ENCODE measurements at places on chromosomes 2 and 18.

DNA sequence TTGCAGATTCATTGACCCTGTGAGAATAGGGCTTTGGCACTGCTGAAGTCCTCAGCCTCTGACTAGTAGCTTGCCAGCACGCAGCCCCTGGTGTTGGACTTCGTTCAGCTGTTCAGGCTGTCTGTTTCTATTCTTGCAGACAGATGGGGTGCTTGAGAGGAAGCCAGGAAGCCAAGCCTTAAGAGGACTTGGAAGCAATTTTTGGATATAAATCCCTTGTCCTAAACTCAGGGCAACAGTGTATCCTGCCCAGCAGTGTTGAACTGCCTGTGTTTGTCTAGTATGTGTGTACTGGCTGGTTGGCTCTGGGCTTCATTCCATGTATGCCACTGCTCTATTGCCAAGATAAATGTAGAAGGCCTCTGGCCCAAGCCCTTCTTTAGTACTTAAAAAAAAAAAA is 108.6 kb downstream of the COMMD1 start:
- no peak for DNase-seq

DNA sequence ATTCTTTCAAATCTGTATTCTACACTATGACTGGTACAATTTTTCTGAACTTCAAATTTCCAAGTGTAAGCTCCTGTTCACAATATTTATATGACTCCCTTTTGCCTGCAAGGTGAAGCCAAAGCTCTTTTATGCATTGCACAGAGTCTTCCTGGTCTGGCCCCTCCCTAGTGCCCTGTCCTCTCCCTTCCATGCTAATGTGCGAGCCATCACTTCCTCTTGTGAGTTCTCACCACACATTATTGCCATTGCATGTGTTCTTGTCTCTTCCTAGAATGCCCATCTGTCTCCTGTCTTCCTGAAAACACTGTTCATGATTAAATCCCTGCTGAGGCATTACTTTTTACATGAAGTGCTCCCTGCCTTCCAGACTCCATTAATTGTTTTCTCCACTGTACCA is 169.9 kb downstream of the MC4R start:
- DNase-seq, result no peak

GRCh38 chr2:169072163-169072925 is 3.0 kb downstream of the DHRS9 start:
- no peak for DNase-seq

DNA sequence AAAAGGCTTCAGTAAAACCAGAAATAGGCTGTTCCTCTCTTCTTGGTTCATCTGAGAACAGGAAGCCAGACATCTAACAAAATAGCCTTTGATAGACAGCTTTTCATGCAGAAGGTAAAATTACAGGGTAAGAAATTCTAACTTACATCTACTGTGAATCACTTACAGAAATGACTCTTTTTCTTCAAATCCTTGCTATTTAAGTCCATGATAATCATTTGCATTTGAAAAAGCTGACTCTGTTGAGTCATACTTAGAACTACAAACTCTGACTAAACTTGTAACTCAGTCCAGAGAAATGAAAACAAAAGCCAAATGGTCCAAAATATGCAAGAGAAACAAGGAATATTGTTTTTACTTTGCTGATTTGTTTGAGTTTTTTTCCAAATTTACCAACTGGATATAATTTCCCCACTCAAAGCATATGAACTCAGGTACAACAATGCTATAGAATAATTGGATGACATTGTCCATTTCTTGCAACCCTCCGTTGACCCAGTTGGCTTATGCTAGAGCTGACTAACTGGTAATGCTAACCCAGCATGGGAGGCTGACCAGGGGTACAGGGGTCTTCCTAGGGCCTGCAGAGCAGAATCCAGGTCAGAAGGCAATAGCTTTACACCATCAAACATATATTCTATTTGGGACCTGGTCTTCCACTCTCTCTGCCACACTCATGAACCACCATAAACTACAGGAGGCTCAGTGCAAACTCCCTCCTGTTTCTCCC is 18.8 kb upstream of the MREG start:
- DNase-seq, result no peak

DNA sequence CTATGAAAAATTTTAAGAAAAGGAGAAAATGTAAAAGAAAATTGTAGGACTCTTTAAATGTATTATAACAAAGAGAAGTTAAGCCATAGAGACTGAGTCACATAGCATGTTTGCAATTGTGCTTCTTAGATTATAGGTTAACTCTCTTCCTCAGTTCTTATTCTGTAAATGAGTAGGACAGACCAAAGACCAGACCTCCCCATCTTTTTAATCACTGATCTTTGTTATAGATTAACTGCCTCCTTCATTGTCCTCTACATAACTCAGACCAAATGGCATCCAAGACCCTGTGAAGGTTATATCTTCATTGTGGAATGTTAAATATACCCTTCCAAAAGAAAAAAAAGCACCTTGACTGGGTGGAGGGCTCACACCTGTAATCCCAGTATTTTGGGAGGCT is 316.9 kb upstream of the LRRTM4 start:
- DNase-seq, result no peak

GRCh38 chr2:27844821-27845255 is 45.3 kb downstream of the RBKS start:
- DNase-seq, result no peak

- no peak for DNase-seq
Observed at GRCh38 chr2:8568543-8569302, 113.1 kb upstream of the ID2 start.

DNA sequence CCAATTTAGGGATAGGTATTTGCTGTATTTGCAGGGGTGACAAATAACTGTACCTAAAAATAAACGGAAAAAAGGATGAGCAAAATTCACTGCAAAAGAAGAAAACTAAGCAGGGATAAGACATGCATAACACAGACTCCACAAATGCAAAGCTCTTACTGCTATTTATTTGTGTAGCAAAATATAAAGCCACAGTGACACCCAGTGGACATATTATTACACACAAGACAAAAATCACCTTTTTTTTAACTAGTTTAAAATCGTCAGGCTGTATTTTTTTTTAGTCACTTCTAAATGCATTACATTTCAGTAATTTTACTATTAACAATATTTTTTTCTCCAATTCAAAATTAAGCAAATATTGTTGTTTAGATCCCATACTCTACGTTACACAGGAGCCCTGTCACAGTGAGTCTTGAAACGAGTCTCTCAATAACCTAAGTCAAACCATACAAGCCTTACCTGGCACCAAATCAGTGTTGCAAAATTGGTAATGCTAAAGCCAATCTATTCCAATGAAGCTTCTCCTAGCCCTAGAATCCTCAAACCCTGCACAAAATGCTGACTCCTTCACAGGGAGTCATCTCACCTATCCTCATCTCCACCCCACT is 23.7 kb downstream of the METTL4 start:
- peak; percentile 45 for DNase-seq

GRCh38 chr2:147110317-147110716 is 734.5 kb upstream of the ACVR2A start:
- DNase-seq, result no peak

DNA sequence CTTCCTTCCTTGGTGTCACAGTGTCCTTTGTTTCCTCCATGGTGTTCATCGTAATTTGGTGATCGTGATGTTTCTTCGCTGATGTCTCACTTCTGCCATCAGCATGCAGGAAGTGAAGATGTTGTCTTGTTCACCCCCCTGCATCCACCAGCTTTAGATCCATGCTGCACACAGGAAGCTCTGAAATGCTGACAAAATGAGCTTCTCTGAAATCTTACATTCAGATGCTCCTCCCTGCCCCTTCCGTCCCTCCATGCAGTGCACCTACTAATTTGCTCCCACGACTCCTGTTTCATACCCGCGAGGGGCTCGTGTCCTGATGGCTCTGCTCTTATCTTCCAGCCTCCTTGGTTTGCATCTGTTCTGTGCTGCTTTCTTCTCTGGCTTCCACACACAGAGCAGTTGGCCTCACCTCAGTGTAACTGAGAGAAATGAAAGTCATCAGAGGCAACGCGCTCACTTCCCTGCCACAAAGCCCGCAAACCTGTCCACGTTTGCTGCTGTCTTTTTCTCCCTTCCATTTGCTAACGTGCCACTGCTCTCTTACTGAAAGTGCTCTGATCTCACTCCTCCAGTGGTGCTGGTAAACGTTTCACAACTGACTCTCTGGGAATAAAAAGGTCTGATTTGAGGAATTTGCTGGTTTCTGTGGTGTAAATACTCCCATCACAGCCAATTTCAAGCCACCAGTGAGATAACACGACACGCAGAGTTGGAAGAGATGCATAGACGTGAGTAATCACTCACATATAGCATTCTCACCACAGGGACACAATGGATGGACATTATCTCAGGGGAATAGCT is 41.0 kb upstream of the MGAT4A start:
- peak; percentile 88 for DNase-seq

DNA sequence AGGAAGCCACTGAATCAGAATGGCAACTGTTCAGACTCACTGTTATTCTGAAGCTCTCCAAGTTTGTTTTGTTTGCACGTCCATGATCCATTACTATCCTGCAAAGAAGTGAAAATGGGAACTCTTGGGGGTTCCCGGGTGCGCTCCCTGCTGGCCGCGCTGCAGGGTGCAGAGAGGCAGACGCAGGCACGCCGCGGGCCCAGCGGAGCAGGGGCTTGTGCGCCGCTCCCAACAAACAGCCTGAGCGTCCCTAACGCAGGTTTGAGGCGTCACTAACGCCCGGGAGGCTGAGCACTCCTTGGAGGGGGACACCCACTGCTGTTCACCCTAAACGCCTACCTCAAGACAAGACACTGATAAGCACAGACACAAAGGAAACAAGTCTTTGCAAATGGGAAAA is 14.3 kb upstream of the PIEZO2 start:
- DNase-seq, result no peak

DNA sequence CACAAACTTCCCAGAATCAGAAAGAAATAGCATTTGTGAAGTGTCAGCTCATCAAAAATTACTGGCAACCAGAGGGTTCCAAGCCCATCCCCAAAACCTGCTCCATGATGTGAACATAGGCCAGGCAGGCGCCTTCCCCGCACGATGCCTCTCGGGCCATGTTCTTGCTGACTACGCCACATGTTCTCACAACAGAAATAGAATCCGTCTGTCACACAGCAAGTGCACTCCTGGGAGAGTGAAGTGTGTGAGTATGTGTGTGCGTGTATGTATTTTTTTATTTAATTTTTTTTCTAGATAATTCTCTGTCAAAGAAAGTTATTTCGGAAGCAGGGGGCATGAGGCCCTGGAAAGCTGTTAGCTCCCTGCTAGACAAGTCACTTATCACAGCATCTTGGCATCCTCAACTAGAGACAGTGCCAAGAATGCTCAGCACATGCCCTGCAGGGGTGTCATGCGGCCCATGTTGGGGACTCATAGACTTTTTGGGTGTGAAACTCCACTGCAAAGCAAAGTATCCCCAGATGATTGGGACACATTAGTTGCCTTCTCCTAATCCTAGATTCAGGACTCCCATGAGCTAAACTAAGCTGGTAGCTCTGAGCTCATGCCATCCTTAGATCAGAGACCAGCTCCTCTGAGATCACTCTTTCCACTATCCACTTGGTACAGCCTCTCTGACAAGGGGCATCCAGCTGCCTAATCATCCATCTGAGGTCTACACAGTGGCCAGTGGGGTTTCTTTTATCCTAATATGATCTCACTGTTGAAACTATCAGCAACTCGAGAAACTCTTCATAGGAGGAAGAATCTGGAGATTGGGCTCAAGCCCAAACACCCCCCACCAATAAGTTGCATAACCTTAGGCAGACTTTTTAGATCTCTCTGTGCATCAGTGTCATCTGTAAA is 53.2 kb upstream of the CYRIA start:
- no peak for DNase-seq

DNA sequence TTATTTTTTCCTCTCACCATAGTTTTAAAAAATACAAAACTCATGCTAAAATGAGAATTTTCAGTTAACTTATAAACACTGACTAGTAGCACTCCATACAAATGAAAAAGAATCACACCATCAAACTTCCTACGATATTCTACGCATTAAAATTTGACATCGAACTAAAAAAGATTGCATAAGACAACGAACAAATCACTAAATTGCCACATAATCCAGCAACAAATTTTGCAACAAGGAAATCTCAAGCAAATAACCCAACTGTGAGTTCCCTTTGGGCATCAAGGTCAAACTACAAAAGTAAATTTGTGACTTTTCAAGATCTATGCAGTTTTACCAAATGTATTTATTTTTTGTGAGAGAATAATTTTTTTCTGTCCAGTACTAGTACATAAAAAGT is 1.5 kb downstream of the MAP3K2 start:
- no peak for DNase-seq

GRCh38 chr2:67471681-67472080 is 74.5 kb downstream of the ETAA1 start:
- DNase-seq, result no peak

DNA sequence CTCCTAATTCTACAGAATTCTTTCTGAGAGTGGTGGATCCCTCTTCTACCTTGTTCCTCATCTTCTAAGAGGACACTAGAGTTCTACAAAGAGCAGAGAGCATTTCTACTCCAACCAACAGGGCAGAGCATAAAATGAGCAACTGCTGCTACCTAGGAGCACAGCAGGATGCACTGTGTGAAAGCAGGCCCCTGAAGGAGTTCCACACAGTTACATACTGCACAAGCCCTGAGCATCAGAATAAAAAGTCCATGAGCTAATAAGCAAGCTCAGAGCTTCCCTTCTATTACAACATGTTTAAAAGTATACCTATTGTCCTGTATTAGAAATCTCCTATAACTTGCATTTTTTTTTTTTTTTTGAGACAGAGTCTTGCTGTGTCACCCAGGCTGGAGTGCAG is 8.4 kb downstream of the FHL2 start:
- no peak for DNase-seq

DNA sequence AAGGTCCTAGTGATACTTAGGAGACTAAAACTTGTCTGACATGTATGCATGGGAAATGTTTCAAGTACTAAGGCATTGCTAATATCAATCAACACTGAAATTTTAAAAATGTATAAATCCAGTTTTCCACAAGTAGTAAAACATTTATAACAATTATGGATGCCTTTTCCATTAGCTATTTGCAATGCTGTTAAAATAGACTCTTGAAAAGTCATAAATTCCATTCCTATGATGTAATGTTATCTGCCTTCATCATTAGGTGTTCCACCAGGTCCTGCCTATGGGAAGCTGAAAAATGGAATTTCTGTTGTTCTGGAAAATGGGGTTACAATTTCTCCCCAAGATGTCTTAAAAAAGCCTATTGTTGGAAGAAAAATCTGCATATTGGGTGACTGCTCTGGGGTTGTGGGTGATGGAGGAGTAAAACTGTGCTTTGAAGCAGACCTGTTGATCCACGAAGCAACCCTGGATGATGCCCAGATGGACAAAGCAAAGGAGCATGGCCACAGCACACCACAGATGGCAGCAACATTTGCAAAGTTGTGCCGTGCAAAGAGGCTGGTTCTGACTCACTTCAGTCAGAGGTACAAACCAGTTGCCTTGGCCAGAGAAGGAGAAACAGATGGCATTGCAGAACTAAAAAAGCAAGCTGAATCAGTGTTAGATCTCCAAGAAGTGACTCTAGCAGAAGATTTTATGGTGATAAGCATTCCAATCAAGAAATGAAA is 18.7 kb downstream of the ELAC1 start:
- no peak for DNase-seq

DNA sequence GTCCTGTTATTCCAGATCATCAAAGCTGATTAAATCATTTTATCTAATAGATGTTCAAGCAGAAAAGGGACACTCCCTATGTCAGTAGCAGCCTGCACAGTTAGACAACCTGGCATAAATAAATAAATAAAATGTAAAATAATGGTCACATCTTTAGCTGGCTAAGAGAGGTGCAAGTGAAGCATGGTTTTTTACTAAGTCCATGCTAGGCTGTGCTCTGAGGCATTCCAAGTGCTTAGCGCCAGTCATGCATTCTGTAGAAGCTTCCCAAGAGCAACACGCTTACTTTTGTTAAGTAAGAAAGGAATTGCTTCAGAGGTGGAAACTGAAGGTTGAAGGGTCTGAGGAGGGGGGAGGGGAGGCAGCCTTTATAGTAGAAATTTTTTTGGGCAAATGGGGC is 351.2 kb downstream of the CDH2 start:
- no peak for DNase-seq

Measured in CD4-positive, alpha-beta T cell treated with Interleukin-4 for 4 hours (primary cell).